Activated T-cell treated with anti-CD3 and anti-CD28 coated beads for 24 hours (primary cell): ENCODE measurements at places on chromosomes 6 and 20.

DNA sequence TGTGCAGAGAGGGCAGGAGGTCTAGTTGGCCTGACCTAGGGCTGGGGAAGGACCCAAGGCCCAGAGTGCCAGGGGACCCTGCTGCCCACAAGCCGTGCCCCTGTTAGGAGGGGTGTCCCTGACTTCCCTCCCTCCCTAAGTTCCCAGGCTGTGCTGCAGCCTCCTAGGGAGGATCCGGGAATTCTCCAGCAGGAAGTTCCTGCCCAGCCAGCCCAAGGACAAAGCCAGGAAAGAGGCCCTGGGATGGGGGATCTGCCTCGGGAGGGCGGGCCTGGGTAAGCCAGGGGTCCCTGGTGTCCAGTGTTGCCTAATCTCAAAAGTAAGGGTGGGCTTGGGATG, 9.3 kb upstream of the BAK1 start:
- DNase-seq, result no peak

GRCh38 chr20:44616604-44616964, 34.2 kb downstream of the PKIG start:
- no peak for DNase-seq

DNA sequence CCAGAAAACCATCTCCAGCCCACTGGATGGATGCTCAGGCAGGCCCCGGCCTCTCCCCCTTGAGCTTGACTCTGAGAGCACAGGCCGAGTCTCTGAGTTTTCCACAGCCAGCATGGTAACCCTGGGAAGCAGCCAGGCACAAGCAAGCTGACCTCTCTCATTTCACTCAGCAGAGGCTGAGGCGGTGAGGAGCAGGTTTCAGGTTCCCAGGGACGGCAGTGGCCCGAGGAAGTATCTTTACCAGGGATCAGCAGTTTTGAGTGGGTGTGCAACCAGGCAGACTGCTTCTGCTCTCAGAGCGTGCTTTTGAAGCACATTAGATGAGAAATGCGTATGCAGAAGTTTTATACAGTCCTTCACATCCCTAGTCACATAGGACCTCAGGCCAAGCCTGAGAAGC, 12.6 kb downstream of the HCK start:
- DNase-seq, result no peak

DNA sequence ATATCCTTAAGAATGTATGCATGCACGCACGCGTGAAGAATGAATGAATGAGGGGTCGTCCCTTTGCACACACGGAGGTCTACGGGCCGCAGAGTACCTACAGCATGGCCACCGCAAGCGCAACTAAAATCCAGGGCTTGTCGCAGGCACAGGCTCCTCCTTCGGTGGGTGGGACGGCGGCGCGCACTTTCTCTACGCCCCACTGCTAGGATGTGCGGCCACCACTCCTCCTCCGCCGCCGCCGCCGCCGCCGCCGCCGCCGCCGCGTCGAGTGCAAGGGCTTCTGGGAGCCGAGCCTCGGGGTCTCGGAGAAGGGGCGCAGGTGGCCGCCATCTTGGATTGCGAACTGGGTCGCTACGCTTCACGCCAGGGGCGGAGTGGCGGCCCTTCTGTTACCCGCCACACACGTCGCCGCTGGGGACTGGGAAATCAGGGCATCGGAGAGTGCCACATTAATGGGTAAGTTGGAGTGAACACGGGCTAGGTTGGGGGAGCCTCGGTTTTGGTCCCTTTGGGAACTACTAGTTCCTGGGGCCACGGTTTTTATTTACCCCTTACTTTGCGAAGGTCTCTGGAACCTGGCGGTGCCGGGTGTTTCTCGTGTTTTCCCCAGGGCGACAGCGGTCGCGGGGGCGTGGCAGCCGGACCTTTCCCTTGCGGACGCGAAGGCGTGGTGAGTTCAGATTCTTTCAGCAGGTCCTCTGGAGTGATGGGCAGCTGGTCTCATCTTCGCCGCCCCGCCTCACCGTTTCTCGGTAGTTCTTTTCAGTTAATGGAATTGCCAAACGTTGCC, at the start of gene KPNA5:
KPNA5 (plus strand) TSS at position 332 of the 793 bp plus-strand sequence; CDS start at position 456, 124 bp downstream.
- DNase-seq, result peak; percentile 90

GRCh38 chr20:48761874-48762273, 65.9 kb downstream of the PREX1 start:
- no peak for DNase-seq

- DNase-seq, result no peak
Observed at GRCh38 chr6:75103431-75103830, 102.4 kb downstream of the COL12A1 start.

DNA sequence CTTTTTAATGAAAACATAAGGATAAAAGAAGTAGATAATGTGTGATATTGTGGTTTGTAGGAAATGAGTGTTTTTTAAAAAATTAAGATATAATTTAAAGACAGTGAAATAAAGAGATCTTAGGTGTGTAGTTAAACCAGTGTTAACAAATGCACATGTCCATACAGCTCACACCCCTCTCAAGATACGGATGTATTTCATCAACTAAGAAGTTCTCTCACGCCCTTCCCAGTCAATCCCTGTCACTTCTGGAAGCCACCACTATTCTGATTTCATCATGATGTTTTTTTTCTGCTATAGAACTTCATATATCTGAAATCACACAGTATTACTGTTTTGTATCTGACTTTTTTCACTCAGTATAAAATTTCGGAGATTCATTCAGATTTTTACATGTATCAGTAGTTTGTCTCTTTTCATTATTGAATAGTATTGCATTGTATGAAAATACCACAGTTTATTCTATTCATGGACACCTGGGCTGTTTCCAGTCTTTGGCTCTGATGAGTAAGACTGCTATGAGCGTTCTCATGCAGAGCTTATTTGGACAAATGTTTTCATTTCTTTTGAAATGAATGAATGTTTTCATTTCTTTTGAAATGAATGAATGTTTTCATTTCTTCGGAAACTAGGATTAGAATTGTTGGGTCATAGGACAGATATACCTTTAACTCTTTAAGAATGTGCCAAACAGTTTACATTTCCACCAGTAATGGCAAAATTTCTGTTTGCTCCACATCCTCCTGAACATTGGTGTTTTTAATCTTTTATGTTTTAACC, 49.7 kb upstream of the ELOVL5 start:
- DNase-seq, result no peak

- DNase-seq, result no peak
Observed at GRCh38 chr6:1792989-1793388, 183.3 kb downstream of the FOXC1 start.

DNA sequence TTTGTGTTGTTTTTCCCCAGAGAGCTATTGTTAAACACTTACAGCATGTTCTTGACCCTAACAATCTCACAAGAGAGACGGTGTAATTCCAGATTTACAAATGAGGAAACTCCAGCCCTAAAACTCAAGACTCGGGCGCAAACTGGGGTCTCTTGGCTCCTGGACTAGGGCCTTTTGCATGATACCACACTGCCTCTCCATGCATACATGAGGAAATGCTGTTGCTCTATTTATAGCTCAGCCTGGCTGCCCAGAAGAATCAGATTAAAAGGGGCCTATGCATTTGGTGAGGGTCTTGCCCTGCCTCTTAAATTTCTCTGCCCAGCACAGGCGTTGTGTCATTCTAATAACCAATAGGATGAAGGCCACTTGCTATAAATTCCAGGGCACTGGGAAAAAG, 30.5 kb upstream of the SNRPB2 start:
- DNase-seq, result no peak

DNA sequence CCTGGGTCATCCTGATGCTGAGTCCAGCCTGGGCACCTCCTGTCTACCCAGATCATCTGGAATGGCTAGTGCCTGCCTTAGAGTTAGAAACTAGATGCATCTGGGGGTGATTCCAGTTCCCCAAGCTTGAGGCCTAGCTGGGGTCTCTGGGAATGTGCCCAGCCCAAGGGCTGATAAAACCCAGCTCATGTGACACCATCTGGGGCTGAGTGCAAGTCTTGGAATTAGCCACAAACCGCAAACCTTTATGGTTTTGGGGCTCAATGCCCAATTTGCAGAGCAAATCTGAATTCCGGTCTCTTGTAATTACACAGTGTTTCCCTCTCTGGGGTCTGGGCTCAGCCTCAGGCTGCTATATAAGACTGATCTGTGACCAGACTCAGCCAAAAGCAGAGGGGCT, at the start of gene BPIFB4:
BPIFB4 (plus strand) TSS at position 385 of the 400 bp plus-strand sequence. CDS start 1,884 bp downstream, outside the sequence.
- DNase-seq, result no peak
